Fibroblast of upper back skin (primary cell): ENCODE measurements at places on chromosomes 4 and X.

DNA sequence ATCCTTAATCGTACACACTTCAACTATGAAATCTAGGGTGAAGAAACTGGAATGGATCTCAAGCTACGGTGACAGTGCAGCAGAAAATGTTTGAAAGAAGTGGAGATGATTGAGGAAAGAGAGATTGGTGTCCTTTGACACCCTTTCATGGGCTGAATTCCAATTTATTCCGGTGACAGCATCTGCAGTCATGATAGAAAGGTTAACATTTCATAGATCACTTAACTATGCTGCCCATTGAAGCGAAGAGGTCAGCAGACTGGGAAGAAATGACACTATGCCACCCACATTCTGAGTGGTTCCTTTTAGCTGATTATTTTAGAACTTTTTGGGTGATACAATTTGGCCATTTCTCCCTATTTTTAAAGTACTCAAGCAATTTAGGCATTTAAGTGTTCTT, 82.3 kb downstream of the DNAAF6 start:
- no peak for DNase-seq

DNA sequence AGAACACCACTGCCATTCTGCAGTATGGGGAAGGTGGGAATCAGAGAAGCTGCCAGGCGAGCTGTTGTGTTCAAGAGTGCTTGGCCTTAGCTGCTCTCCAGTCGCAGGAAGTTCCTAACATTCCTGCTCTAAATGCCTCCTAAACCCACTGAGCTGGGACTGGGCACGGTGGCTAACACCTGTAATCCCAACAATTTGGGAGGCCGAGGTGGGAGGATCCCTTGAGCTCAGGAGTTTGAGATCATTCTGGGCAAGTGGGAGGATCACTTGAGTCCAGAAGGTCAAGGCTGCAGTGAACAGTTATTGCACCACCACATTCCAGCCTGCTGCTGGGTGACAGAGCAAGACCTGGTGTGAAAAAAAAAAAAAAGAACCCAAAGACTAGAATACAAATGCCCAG, 690.3 kb upstream of the FAM241A start:
- DNase-seq, result peak; percentile 13

DNA sequence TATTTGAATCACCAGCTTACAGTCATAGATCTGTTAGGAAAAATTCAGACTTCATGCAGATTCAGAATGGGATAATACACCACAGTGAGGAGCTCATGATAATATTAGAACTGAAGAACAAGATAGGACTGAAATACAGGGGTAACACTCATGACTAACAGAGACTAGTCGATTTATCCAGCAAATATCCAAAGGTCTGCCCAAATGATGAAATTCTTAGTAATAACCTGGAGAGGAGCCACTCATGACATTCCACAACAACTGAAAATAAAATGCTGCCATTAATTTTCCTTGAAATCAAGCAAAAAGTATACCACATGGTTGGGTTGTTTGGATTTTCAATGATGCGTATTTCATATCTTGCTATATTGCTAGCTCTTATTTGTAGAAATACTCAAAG, 903.7 kb upstream of the ADGRL3 start:
- DNase-seq, result peak; percentile 79

GRCh38 chrX:14173873-14174272, 144.2 kb upstream of the GEMIN8 start:
- DNase-seq, result no peak

GRCh38 chr4:166823126-166823525, 411.2 kb downstream of the SPOCK3 start:
- DNase-seq, result no peak

- no peak for DNase-seq
These were observed 24.5 kb upstream of the PJA1 start for GRCh38 chrX:69189576-69190371.

- no peak for DNase-seq
These were observed 40.5 kb downstream of the LCORL start for GRCh38 chr4:17981063-17981462.

DNA sequence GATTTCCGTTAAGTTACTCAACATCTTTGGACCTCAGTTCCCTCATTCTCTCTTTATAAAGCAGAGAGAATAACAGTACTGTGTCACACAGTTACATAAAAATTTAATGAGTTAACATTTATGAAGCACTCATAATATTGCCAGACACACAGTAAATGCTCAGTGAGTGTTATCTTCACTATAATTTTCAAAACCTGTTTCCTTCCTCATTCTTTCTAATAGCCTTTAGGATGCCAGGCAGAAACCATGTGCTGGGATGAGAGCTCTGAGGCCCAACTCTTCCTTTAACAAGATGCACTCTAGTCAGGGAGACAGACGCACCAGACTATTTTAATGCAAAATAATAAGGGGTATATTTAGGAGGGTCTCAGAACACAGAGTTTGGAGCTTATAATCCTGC, 208.2 kb downstream of the STK32B start:
- no peak for DNase-seq

DNA sequence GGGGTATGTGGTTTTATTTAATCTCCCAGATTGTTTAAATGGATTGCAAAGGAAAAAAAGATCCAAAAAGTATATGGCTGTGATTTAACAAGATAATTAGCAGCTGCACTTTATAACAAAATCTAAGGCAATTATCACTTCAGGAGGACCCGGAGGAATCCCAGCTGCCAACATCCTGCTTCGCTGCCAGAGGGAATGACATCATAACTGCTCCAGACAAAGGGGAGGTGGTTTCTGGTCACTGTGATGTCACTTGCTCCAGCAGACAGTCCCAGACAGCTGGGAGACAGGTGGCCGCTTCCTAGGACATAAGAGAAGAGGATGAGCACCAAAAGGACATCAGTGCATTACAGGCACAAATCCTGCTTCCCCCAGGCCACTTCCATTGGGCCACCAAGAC, 371.0 kb downstream of the BCOR start:
- peak; percentile 62 for DNase-seq

DNA sequence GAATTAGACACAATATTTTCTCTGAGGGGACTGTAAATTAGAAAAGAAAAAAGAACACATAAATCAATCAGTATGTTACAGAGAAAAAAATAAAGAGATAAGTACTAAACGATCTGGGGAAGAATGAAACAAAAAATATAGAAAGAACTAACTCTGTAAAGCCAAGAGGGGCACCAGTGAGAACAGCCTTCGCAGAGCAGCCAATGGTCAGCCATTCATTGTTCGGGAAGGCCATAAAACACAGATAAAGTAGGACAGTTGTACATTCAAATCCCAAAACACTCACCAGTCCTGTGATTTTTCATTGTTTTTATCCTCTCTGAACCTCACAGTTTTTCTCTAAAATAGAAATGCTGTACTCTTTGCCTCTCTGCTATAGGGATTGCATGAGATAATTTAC, 127.9 kb downstream of the NEK1 start:
- peak; percentile 4 for DNase-seq

DNA sequence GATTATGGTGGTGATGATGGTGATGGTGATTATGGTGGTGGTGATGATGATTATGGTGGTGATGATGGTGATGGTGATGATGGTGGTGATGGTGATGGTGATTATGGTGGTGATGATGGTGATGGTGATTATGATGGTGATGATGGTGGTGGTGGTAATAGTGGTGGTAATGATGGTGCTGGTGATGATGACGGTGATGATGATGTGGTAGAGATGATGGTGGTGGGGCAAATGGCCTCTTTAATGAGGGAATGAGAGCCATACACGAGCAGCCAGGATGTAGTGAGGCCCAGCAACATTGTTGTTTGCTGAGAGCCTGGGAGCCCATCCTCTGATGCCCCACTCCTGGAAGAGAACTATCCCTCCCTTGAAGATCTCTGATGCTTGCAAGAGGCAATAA, 29.0 kb downstream of the HMX1 start:
- no peak for DNase-seq

DNA sequence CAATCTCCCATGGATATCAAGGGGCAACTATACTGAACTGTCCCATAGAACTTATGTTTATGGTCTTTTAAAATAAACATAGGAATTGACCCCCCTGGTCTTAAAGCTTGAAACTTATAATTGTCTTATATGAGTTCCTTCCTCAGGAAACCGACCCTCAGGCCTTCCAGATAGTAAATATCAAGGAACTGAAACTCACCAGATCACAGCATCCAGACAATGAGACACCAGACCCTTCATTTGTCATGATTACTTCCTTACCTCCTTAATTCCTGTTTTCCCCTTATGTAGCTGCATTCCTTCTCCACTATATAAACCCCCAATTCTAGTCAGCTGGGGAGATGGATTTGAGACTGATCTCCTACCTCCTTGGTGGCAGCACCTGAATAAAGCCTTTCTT, 94.8 kb upstream of the GRPR start:
- no peak for DNase-seq

GRCh38 chr4:13529128-13529919, 15.0 kb downstream of the NKX3-2 start:
- no peak for DNase-seq

GRCh38 chrX:9765737-9766097, at the start of gene GPR143:
Gene GPR143, minus strand, starts transcription at chrX:9765847. Its CDS starts 30 bp downstream, at chrX:9765817.
- no peak for DNase-seq
